ENCODE measurements at places on chromosomes 7 and 10.

GRCh38 chr10:36188080-36188453, 546.0 kb upstream of the FZD8 start:
- no peak for DNase-seq

GRCh38 chr7:94087664-94088352, 83.7 kb upstream of the BET1 start:
- peak; percentile 45 for DNase-seq

DNA sequence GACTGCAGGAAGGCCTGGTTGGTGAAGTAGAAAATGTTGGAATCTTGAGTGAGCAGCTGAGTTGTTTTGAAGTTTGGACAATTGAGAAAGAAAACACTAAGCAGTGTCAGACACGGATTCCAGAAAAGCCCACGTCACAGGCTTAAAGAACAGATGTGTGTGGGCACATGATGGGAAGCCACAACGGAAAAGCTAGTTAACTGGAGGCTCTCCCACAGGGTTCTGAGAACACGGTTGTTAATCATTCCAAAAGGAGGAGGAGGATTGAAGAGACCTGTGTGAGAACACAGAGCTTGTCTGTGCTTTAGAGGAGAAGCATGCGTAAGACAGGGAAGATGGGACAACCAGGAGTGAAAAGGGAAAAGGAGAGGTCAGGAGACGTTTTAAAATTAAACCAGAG, 42.6 kb downstream of the SHH start:
- DNase-seq: no peak

DNA sequence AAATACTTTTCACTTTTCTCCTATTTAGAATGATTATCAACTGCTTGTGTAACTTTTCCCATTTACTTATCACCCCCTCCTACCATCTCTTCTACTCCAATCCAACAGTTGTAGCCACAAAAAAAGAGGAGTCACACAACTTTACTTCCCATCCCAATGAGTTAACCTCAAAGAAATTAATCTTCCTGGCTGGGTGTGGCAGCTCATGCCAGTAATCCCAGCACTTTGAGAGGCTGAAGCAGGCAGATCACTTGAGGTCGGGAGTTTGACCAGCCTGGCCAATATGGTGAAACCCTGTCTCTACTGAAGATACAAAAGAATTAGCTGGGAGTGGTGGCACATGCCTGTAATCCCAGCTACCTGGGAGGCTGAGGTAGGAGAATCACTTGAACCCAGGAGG, 19.9 kb downstream of the SYPL1 start:
- no peak for DNase-seq

DNA sequence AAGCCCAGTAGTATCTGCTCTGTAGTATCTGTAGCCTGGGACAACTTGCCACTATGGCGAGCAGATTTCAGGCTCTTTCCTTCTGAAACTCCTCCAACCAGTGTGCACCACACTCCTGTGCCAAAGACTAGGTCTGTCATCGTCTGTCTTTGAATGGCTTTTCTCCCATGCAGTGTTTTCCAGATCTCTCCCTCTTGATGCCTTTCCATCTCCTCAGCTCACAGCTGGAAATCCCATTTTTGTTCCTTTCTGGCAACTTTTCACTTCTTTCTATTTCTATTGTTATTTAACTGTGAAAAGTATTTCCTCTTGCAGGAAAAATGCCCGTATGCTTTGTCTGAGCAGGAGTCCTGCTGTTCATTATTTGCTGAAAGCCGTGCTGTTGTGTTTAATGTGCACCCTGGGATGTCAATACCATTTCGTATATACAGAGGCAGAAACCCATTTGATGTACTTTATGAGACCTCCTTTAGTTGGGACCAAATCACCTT, 373.7 kb downstream of the PHTF2 start:
- no peak for DNase-seq

- no peak for DNase-seq
These were observed 83.1 kb downstream of the LRRN3 start for GRCh38 chr7:111173990-111174389.

DNA sequence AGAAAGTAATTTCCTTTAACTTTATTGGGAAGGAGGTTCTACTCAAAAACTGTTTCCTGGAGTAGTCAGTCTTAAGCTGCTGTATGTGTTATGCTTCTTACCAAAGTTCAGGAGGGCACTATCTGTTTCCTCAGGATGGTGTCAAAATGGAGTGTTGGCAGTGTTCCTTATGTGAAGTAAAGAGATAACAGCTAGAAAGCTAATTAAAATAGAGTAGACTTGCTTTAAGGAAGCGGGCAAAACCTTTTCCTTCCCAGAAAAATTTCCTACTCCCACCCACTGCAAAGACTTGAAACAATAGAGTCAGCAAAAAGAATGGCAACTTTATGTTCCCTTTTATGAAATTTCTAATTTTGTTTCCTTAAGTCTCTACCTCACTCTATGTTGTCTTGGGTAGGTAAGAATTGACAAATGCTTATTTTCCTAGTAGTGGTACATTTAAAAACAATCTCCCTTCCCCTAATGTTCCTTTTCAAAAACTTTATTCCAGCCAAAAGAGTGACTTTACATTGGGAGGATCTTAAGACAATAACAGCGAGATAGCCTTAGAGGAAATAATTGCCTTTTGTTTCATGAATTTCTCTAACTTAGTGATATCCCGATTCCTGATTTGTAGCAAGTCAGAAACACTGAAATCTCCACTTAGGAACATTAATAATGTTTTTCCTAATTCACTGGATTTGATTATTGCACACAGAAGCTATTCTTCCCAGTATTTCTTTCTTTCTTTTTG, 26.5 kb upstream of the ENTPD1 start:
- DNase-seq: peak; percentile 33

GRCh38 chr7:81873559-81873958, 103.7 kb upstream of the HGF start:
- no peak for DNase-seq

- no peak for DNase-seq
These were observed 21.2 kb downstream of the PRSS37 start for GRCh38 chr7:141820067-141820466.

DNA sequence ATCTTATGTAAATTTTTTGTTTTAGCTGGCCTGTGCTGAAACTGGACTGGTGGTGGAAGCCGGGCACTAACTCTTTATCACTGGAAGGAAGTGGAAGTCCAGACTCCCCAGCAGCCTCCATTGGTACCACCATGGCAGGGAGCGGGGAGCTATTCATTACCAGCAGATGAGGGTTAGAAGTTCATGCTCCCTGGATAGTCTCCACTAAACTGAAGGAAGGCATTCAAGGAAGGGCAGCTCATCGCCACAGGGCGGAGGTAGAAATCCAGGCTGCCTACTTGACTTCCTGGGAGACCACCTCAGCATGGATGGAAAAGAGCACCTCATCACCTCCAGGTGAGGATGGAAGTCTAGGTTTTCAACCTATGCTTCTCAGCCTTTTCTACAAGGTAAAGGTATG, 130.9 kb downstream of the SLC16A9 start:
- no peak for DNase-seq

- no peak for DNase-seq
These were observed 68.4 kb upstream of the PDCD4 start for GRCh38 chr10:110803239-110803749.

GRCh38 chr7:133662276-133662675, 409.4 kb downstream of the EXOC4 start:
- no peak for DNase-seq

DNA sequence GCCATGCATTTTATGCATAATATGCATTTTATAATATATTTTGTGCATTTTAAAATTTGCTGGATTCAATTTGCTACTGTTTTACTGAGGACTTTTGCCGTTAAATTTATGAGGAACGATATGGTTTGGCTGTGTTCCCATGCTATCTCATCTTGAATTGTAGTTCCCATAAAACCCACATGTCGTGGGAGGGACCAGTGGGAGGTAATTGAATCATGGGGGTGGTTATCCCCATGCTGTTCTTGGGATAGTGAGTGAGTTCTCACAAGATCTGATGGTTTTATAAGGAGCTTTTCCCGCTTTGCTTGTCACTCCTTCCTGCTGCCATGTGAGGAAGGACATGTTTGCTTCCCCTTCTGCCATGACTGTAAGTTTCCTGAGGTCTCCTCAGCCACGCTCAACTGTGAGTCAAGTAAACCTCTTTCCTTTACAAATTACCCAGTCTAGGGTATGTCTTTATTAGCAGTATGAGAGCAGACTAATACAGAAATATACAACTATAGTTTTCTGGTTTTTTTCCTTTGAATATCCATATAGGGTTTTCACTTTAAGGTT, 201.4 kb upstream of the SH2B2 start:
- DNase-seq: peak; percentile 27

DNA sequence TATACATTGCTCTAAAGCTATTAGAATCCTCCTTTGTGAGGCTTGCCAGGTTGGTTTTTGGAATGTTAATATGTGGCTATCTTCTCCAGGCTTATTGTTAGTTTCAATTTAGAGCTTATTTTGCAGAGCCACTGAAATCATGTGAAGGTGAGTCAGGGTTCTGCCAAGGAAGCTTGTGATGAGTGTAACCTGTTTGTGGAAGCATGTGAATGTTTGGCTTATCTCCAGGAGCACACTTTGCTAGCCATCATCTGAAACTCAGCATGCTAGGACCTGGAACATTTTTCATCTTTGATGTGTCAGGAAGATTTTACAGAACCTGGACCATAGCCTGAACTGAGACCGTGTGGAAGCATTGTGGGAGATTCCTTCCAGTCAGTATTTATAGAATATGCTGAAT, 197.3 kb downstream of the PPP1R9A start:
- peak; percentile 12 for DNase-seq

GRCh38 chr7:68362745-68363518, 1235.3 kb upstream of the AUTS2 start:
- DNase-seq: no peak

DNA sequence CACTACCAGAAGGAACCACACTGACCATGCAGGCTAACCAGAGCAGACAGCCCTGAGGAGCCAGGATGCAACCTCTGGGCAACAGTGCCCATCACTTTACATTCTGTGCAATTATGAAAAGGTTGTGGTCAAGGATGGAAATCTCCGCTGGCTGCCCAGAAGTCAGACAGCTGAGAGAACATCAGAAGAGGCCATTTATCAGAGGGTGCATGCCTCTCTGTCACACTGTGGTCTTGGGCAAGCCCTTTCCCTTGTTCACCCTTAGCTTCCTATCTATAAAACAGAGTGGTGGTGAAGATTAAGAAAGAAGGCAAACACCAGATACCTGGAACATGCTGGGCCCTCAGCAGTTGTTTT, 120.7 kb upstream of the GDF10 start:
- no peak for DNase-seq

GRCh38 chr10:73998929-73999691, 1.2 kb downstream of the VCL start:
- no peak for DNase-seq

GRCh38 chr10:4622384-4622783, 203.6 kb upstream of the AKR1E2 start:
- no peak for DNase-seq

- no peak for DNase-seq
These were observed 15.6 kb downstream of the DPYSL4 start for GRCh38 chr10:132202070-132202970.

DNA sequence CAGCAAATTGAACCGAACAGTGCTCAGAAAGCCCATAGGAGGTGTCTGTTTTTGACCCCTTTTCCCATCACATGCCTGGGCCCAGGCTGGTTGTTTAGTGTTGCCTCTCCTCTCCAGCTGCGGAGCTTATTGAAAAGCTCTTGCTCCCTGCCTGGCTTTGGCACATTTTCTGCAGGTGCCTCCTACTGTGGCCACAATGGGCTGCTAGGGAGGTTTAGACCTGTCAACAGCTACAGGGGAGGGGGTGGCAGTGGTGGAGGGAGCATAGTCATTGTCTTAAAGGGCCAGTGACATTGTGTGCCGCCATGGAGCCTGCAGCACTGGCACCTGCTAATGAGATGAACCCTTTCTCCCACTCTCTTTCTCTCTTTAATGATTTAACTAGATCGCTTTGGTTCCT, 13.2 kb upstream of the ENO4 start:
- no peak for DNase-seq

- no peak for DNase-seq
These were observed 7.1 kb downstream of the CAMK2G start for GRCh38 chr10:73867126-73867807.

DNA sequence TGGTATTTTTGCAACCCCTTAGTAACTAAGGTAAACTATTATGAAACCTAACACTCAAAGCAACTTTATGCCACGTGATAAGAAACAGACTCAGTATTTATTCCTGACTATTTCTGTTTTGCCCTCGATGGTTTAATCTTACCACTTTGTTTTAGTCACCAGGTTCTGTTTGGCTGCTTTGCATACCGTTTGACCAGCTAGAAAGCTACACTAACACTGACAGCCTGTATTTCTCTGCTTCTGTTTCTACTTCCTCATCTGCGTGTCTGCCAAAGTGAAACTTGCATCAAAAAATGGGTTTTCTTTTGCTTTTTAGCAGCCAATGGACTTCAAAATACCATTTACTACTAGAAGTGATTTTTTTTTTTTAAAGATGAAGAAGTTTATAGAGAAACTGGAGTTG, 802.5 kb downstream of the GRM8 start:
- no peak for DNase-seq

DNA sequence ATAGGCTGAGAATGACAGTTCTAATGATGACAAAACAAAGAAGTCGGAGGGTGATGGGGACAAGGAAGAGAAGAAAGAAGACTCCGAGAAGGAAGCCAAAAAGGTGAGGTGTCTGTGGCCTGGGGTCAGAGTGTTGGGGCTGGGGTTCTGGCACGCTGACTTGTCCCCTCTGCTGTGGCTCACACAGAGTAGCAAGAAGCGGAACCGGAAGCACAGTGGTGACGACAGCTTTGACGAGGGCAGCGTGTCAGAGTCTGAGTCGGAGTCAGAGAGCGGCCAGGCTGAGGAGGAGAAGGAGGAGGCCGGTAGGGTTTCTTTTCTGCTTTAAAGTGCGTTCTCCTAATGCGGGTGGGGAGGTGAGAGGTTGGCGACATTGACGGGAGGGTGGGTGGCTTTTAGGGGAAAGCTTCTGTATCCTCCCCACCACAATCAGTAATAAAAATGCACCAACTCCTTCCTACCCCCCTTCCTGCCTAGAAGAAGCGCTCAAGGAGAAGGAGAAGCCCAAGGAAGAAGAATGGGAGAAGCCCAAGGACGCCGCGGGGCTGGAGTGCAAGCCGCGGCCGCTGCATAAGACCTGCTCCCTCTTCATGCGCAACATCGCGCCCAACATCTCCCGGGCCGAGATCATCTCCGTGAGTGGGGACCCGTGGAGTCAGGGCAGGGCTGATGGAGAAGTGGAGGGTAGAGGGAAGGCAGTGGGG, 4.6 kb downstream of the UFSP1 start:
- no peak for DNase-seq
